CD4-positive, CD25-positive, alpha-beta regulatory T cell (primary cell): ENCODE measurements at places on chromosomes 12 and 14. TPM values are rescaled to one million over a fixed set of nuclear protein-coding genes. Genes with fewer than 3 reads are reported as not detected.

DNA sequence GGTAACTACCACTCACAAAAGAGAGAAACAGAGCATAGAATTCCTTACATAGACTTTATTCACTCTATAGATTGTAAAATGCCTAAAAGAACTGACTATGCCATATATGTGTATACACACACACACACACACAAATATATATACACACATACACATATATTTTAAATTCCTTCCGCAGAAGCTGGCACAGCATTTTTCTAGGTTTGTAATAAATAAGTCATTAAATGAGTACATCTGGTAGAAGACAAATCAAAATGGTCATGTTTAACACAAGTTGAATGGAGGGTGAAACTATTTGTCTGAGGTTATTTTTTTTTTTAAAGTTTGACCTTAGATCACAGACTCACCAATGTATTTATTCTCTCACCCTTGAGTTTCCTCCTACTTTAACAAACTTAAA is 58.2 kb downstream of the CCER1 start:
- DNase-seq: no peak

AMDHD1 gene
- 0.67 TPM for total RNA-seq

- no peak for DNase-seq
Measured at GRCh38 chr12:116302166-116303058, 24.9 kb upstream of the MED13L start.

C12orf50 gene
- 0.15 TPM for total RNA-seq
